ENCODE measurements at places on chromosomes 7 and 10.

- no peak for DNase-seq
Measured at GRCh38 chr10:13518076-13518692, 10.6 kb downstream of the BEND7 start.

GRCh38 chr10:11875494-11876281 lies 52.5 kb downstream of the PROSER2 start:
- DNase-seq = no peak

DNA sequence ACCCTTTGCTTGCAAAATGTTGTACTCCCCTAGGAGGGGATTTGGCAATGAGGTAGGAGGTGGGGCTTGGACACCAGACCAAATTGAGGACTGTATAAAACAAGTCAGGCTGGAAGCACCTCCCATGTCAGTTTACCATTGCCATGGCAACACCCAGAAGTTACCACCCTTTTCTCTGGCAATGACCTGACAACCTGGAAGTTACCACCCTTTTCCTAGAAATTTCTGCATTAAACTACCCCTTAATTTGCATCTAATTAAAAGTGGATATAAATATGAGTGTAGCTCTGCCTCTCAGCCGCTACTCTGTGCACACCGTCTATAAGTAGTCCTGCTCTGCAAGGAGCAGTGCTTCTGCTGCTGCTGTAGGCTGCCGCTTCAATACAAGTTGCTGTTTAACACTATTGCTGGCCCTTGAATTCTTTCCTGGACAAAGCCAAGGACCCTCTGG lies 7.8 kb upstream of the BLNK start:
- no peak for DNase-seq

DNA sequence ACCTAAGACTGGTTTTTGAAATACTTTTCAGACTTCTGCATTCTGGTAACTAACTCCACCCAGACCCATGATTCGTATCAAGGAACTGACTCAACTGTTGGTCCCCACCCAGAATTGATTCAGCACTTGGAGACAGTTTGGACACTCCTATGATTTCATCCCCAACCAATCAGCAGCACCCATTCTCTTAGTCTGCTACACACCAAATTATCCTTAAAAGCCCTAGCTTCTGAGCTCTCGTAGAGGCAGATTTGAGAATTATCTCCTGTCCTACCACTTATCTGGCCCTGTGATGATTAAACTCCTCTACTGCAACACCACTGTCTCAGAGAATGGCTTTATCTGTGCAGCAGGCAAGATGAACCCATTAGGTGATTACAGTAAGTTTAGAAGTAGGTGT lies 7.7 kb upstream of the GSTO1 start:
- DNase-seq = peak; percentile 13

DNA sequence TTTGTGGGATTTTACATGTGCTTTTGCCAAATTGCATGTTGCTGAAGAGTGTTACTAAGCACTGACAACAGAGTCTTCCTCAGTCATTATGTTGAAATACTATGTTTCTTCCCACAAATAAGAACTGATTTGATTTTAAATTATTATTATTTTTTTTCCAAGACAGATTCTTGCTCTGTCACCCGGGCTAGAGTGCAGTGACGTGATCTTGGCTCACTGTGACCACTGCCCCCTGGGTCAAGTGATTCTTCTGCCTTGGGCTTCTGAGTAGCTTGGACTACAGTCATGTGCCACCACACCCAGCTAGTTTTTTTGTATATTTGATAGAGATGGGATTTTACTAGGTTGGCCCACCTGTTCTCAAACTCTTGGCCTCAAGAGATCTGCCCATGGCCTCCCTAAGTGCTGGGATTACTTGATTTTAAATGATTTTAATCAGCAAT lies 42.3 kb downstream of the MINPP1 start:
- no peak for DNase-seq

GRCh38 chr10:30057421-30057841 lies 2.0 kb downstream of the JCAD start:
- no peak for DNase-seq

GRCh38 chr10:14748441-14748840 lies 26.3 kb downstream of the FAM107B start:
- DNase-seq = no peak

DNA sequence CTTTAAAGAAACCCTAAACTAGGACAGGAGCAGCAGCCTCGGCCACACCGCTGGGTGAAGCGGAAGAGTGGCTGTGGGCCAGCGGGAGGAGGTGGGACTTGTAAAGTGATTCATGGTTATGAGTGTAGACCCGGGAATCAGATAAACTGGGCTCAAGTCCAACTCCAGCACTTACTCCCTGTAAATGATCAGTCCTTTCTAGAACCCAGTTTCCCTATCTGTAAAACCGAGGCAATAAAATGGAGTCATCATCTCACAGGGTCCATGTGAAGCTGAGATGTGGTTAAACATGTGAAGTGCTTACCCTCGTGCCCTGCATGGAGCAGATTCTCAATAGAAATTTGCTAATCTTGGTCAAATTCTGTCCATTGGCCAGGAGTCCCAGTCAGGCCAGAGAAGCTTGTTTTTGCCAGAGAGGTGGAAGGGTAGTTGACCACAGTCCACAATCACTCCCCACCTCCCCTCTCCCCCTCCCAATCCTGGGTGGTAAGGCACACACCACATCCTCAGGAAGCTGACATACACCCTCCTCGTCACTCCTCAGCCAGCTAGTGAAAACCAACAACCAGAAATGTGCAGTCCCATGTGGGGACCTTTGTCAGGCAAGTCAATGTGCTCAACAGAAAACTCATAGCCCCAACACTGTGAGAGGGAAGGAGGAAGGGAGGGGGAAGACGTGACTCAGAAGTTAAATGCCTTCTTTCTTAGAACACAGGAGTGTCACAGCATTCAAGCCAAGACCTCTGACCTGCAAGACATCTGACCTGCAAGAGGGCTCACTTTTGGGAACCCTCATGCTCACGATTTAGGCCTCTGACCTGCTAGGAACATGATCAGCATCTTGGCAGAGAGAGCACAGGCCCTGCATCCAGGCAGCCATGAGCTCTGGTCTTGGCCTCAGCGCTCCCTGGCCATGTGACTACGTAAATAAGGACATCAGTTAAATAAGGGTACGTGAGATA lies 145.1 kb downstream of the PLXNA4 start:
- DNase-seq = peak; percentile 91

DNA sequence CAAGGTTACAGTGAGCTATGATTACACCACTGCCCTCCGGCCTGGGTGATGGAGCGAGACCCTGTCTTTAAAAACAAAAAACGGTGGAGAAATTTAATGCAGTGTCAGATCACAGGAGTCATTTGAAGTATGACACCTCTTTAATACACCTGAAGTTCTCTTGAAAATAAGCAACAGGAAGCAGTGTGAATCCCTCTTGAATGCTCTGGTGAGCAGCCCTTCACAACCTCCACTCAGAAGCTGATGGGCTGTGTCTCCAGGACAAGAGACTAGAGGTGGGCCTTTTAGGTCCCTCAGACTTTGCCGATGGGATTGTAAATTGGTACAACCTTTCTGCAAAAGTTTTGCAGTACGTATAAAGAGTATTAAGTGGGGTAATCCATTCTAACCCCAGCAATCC lies 50.1 kb downstream of the CYP26A1 start:
- DNase-seq = no peak

- DNase-seq = no peak
Measured at GRCh38 chr7:109259151-109259550, 689.5 kb downstream of the DNAJB9 start.

- no peak for DNase-seq
Measured at GRCh38 chr10:109698086-109698485, 225.2 kb downstream of the XPNPEP1 start.

DNA sequence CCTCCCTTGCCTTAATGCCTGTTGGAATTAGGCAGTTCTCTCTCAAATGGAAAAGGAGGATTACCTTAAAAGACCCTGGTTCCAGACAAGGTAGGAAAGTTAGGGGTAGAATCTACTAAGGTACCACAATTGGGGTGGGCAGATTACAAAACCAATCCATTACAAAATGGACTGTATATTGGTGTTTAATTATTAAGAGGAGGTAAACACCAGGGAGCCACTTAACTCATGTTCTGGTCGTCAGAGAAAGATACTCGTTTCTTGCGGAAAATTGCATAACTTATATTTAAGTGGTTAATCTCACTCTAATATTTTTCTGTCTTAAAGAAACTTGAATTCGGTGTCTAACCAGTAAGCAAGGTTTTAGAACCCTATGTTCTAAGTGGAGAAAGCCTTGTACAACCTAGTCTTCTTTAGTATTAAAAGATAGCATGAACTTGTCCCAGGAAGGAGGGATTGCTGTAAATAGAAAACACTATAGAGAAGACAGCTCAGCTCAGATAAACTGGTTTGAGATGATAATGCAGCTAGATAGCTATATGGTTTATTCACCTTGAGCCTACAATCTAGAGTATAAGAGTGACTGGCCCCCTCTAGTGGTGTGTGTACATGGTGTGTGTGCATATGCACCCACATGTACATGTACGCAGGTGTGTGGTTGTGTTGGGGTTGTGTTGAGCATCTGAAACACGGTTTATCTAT lies 58.0 kb upstream of the STRIP2 start:
- peak; percentile 35 for DNase-seq

DNA sequence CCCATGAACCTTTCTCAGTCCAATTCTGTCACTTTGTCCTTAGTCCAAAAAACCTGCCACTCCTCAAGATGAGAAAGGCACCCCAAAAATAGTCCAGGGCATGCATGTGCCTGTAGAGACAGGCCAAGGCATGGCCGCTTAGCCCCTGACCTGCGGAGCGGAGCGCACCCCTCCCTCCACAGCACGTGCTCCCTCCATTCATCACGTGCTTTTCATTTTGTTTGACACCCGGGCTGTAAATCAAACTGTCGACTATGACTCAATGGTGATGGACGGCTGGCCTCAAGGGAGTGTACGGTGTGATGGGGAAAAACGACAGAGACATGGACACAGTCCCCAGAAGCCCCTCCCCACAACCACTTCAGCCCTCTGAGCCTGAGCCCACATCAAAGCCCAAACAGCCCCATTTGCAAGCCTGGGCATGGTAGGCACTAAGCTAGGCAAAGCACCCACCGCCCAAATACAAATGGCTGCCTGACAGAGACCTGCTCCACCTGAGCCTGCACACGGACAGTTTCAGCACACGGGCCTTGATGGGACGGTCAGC lies 90.6 kb downstream of the ZRANB1 start:
- no peak for DNase-seq

DNA sequence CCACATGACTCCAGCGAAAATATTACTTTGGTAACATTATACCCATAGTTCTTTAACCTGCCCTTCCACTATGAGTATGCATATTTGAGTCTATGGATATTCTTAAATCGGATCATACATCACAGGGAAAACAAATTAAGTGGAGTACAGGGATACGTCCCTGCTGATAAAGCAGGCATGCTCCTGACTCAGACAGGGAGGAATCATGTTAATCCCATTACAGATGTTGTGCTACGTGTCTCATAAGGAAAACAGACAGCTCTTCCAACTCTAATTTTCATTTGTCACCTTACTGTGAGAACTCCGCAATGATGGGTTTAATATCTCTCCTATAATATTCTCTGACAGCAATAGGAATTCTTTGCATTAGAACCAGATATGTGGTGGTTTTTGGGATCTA lies 469.5 kb upstream of the POM121L12 start:
- DNase-seq = no peak

GRCh38 chr10:4344492-4344994 lies 481.5 kb upstream of the AKR1E2 start:
- no peak for DNase-seq

DNA sequence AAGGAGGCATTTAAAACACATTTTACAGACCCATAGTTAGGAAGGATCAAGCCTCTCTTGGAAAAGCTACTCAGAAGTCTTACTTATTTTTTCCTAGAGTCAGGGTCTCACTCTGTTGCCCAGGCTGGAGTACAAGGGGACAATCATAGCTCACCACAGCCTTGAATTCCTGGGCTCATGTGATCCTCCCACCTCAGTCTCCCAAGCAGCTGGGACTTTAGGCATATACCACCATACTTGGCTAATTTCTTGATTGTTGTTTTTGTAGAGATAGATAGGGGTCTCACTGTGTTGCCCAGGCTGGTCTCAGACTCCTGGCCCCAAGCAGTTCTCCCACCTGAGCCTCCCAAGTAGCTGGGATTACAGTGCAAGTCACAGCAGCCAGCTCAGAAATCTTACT lies 354.7 kb upstream of the GALNT17 start:
- DNase-seq = no peak

DNA sequence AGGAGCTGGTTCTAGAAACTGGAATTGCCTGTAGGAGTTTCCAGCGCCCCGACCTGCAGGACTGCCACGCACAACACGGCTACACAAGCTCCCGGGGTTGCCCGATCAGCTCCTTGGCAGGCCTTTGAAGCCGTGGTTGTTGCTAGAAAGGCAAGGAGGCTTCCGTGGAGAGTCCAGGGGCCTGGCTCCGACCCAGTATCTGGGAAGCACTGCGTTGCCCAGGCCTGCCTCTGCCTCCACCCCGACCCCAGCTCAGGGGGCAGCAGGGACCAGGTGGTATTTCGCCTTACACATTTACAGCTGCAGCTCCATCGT lies 54.4 kb downstream of the PROSER2 start:
- DNase-seq = no peak

DNA sequence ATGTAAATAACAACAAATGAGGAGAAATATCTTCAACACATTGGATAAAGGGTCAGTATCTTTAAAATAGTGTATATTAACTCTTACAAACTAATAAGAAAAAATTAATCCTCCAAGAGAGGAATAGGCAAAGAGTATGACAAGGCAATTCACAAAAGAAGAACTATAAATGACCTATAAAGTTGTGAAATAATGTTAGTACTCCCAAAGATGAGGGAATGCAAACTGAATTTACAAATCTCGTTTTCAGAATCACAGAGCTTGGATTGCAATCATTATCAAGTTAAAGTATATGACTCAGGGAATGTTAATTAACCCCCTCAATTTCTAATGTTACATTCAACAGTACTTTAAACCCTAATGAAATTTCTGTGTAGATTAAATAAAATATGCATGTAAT lies 87.3 kb upstream of the TARP start:
- no peak for DNase-seq

DNA sequence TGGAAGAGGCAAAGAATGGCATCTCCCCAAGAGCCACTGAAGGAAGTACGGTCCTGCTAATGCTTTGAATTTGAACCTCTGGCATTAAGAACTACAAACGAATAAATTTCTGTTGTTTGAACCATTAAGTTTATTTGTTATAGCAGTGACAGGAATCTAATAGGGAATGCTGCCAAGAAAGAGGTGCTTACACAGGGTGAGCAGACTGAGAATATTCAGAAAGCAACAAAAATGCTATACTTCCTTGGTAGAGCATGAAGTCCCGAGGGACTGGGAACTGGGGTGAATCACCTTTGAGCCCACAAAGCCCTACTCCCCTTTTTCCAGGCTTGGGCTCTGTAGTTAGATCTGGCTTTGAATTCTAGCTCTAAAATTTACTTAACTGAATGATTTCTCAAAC lies 45.0 kb downstream of the PANK1 start:
- no peak for DNase-seq

GRCh38 chr7:8314566-8314965 lies 52.6 kb upstream of the ICA1 start:
- no peak for DNase-seq

GRCh38 chr10:100661520-100661919 lies 83.9 kb upstream of the PAX2 start:
- DNase-seq = no peak

DNA sequence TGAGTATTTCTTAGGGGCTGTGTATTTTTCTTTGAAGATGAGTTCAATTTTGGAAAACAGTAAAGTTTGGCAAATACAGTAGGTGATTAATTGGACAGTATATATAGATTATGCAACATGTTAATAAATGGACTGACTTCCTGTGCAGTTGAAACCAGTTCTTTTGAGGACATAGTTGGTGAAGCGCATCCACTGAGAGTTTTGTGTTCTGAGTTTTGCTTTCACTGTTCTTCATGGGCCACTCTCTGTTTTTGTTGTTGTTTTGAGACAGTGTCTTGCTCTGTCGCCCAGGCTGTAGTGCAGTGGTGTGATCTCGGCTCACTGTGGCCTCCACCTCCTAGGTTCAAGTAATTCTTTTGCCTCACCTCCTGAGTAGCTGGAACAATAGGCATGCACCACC lies 109.0 kb downstream of the SDHAF3 start:
- no peak for DNase-seq

Data from GDM1 (cell line).